ENCODE measurements at places on chromosomes 13 and 19.

GRCh38 chr19:16576690-16577530 lies 4.7 kb upstream of the SLC35E1 start:
- no peak for DNase-seq

DNA sequence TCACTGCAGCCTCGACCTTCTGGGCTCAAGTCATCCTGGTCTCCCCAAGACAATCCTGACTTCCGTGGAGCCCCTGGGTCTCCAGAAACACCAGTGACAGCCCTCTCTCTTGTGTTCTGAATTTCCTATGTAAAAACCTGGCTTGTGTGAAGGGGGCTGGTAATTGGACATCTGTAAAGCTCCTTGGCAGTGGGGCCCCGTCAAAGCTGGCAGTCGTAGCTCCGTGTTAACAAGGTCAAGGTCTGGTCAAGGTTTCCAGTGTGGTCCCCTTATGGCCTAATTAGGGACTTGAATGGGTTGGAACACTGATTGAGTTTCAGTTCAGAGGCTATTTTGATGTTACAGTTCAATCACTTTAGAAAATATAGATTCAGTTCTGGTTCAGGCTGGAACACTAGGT lies 32.8 kb upstream of the NDUFS7 start:
- no peak for DNase-seq

- DNase-seq: no peak
Observed at GRCh38 chr13:109654341-109655205, 131.8 kb downstream of the IRS2 start.

- no peak for DNase-seq
Observed at GRCh38 chr19:29001597-29002245, 211.2 kb downstream of the UQCRFS1 start.

GRCh38 chr19:51786646-51787494 lies 8.1 kb upstream of the FPR3 start:
- no peak for DNase-seq

DNA sequence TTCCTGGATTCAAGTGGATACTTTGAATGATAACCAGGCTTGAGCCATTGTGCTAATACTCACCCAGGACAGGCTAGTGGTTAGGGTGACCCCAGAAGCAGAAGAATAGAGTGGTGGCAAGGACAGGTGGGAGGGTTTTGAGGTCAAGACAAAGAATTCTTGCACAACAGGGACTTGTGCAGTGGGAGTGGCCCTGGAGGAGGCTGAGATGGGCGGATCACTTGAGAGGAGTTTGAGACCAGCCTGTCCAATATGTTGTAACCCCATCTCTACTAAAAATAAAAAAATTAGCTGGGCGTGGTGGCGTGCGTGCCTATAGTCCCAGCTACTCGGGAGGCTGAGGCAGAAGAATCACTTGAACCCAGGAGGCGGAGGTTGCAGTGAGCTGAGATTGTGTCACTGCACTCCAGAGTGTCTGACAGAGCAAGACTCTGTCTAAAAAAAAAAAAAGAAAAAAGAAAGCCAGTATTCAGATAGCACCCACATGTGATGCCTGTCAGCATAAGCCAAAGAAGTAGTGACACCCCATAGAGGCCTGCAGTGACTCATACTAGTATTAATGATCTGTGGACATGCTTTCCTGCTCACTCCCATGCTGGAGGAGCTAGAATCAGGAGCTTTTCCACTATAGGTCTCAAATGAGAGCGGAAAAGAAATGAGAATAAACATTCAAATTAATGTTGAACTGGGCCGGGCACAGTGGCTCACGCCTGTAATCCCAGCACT lies 78.7 kb downstream of the RNF17 start:
- no peak for DNase-seq

- DNase-seq: no peak
Observed at GRCh38 chr19:19209372-19209771, 2.4 kb upstream of the NCAN start.

DNA sequence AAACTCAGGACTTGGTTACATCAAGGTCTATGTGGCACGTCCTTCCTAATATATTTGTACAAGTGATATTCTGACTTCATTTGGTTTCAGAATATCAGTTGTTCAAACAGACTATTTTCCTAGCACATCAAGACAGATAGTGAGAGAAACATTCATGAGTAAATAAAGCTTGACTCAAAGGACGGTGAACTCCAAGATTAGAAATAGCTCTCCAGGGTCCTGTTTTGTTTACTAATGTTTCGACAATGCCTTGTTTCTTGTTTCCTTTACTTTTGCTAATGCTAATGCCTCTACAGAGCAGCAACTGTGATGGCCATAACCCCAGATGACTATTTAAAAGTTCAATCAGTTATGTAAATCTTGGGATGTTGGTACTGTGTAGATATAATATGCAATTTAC lies 313.9 kb downstream of the KLF12 start:
- DNase-seq: no peak

GRCh38 chr13:49026851-49027250 lies 51.1 kb downstream of the FNDC3A start:
- DNase-seq: no peak

GRCh38 chr13:95159458-95159857 lies 141.8 kb downstream of the ABCC4 start:
- no peak for DNase-seq

DNA sequence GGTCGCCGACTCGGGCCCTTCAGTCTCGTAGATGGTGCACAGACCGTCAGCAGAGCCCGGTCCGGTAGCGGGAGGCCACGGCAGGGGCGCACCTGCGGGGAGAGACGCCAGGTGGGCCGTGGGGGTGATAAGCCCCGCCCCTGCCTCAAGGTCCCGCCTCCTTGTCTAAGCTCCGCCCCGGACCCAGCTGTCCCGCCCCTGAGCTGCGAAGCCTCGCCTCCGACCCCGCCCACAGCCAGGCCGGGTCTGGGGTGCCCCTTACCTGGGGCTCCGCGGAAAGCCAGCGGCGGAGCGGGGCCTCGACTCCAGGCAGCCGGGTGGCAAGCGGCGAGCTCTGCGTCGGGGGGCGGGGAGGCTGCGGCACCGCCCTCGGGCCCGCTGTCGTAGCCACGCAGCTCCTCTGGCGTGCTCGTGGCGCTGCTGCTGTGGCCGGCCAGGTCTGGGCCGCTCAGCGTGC lies 4.7 kb downstream of the PRR36 start:
- no peak for DNase-seq

DNA sequence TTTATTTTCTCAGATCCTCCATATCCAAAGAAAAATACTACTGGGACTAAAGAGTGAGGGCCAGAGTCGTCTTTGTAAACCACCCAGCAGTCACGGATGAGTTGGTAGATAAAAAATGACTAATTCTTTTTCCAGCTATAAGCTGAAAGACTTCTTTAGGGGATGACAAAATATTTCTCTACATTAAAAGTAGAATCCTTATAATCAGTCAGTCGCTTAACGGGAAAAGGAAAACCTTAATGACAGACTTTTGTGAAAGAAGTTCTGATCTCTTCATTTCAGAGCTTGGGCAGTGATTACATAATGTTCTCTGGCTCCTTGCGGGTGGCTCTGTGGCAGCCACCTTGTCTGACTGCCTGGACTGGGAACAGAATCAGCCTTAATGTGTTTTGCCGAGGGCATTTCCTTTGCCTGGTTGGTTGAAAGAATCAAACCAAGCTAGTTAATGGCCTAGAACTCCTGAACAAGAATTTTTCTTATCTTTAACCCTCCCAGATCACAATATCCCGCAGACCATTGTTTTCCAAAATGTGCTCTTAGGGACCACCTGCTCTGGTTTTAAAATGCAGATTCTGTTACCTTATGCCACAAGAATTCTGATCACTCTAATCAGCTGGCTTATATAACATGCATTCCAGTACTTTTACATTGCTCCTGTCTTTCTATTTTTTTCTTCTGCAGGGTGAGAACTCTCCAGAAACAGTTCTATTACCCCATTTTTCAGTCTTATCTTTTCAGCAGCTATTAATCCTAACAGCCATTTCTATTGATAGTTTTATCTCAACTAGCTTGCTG lies 2.5 kb downstream of the ITM2B start:
- no peak for DNase-seq

GRCh38 chr19:2969104-2969504 lies 8.3 kb upstream of the TLE6 start:
- no peak for DNase-seq

GRCh38 chr19:13117176-13117771 lies 734 bp upstream of the TRMT1 start:
- no peak for DNase-seq

DNA sequence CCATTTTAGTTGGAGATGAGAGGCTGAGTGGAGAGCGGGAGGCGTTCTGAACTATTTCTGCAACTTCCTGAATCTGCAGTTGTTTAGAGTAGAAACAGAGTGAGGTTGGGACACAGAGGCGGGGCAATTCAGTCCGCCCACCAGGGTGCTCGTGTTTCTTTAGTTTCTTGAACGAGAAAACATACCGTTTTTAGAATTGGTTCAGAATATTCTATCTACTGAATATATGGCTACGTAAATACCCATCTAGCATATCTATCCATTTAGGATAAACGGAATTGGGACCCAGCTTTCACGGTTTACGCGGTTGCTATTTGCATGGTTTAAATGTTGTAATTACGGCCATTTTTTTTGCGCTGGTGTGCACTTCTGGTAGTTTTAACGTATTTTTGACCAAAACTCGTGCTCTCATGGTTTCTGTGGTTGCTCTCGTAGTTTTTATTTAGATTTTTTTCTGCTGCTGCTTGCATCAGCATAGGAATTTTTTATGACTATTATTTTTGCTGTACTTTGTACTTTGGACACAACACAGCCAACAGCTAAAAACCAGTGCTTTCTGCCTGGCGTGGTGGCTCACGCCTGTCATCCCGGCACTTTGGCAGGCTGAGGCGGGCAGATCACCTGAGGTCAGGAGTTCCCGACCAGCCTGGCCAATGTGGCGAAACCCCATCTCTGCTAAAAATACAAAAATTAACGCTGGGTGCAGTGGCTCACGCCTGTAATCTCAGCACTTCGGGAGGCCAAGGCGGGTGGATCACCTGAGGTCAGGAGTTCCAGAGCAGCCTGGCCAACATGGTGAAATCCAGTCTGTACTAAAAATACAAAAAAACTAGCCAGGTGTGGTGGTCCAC lies 32.7 kb downstream of the TIMM13 start:
- no peak for DNase-seq

DNA sequence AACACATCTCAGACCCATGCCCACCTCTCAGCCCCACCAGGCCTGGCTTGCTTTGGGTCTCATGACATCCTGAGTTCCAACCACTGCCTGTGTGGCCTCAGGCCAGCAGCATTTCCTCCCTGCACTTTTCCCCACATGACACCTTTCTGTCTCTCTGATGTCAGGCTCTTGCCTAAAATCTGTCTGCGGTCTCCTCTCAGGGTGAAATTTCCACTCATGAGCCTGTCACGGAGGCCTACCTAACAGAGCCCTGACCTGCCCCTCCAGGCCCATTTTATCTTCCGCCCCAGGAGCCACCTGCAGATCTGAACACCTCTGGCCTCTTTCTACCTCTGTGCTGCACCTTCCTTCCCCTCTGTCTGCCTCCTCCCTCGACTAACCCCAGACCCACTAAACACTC lies 93.5 kb downstream of the ZDHHC20 start:
- no peak for DNase-seq

DNA sequence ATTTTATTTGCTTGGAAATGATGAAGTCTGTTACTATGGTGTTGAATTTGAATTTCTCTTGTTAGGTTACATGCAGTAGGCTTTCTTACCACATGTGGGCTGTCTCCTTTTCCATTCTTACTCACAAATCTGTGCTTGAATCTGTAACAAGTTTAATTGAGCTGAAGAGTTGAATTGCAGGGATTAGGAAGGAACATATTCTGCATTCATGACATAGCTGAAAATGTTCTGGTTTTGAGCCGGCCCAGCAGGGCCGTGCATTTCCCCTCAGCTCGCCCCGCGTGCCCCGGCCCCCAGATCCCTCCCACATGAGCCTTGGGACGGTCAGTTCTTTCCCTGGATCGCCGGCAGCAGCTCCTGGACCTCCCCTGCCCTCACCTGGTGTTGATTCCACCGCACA lies 28.1 kb downstream of the TFDP1 start:
- DNase-seq: no peak

GRCh38 chr19:12806242-12807081 lies at the start of gene RNASEH2A:
Gene RNASEH2A (plus strand): TSS chr19:12806584. CDS start chr19:12806674, 90 bp downstream.
- DNase-seq: no peak

GRCh38 chr13:33367171-33367895 lies 81.8 kb upstream of the STARD13 start:
- DNase-seq: no peak

DNA sequence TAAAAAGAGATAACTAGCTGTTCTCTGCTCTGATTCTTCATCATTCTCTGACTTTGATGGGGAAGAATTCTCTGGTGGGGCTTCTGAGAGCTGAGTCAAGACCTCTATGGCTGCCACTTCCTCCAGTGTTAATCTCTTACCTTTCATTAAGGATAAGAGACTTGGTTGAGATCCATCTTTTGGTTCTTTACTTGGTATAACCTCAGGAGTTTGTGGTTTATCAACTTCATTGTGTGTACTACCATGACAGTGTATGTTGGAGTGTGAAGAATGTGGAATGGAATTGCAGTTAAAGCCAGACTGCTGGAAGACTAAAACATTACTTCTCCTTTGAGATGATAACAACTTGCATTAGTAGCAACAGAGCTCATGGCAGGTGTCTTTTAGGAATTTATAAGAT lies 222.0 kb downstream of the SLITRK5 start:
- no peak for DNase-seq

DNA sequence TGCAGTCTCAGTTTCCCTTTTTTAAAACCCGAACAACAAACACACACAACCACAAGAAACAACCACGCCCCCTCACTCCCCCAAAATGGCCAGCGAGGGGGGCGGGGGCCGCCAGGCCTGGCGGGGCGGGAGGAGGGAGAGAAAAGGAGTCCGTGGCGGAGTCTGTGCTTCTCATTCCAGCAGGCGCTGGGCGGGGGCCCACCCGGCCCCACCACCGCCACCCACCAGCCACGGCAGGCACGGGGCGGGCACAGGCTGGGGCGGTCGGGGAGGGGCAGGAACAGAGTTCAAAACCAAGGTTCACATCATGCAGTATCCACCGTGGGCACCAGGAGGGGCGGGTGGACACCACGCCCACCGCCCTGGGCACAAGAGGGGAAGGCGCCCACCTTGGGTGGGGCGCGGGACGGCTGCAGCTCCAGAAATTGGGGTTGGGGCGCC lies 12.9 kb downstream of the DPF1 start:
- no peak for DNase-seq

DNA sequence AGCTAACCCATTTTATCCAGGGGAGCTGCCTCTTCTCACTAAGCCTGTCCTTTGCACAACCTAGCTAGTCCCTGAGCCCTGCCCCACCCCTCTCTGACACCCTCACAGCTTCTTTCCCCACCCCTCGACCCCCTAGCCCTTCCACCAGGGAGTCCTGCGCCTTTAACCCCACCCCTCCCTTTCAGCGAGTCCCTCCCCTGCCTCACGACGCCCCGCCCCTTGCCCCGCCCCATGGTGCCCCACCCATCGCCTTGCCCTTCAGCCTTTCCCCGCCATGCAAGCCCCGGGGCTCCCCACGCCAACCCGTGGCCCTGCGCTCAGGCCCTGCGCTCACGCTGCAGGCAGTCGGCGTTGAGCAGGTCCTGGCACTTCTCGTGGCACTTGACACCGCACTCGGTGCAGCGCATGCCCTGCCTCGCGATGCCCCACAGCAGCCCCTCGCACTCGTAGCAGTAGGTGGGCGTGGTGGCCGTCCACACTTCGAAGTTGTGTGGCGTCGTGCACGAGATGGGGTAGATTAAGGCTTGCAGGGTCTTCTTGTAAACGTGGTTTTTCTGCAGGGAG lies 40.0 kb downstream of the UNC13A start:
- no peak for DNase-seq
